Central memory CD4-positive, alpha-beta T cell (primary cell): ENCODE measurements at places on chromosomes 6 and 20.
A peak's percentile ranks its signal among the peaks of the same experiment; 100 is the strongest.

GRCh38 chr6:115363379-115363778 lies 697.3 kb downstream of the FRK start:
- no peak for DNase-seq

DNA sequence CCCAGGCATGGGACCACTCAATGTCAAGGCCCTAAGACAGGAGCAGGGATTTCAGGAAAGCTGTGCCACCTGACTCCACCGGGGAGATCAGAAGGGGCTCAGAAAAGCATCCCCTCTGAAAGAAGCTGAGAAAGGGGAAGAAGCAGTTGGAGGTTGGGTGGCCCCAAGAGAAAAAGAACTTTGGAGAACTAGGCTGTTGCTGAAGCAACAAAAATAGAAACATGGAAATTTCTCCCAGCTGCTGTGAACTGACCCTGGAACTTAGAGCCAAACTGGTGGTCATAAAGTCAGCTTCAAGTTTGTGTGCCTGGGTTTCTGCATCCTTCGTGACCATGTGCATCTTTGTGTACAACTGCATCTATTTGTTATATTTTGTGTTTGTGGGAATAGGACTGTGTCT lies 534.5 kb downstream of the MAFB start:
- DNase-seq: no peak

DNA sequence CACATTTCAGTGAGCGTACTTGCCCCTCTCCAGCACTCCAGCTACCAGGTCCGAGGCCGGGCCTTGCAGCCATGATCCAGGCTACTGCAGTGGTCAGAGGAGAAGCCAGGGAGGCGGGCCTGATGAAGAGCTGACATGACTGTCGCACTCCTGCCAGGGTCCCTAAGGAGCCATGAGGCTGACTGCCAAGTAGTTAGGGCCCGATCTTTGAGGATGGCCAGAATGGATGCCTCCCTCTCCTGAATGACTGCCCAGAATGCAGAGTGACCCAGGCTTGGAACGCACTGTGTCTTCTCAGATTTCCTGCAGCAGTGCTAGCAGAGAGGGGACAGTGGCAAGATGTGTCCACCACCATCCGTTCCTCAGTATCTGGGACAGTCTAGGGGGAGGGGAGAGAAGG lies 24.7 kb upstream of the LRFN2 start:
- no peak for DNase-seq

DNA sequence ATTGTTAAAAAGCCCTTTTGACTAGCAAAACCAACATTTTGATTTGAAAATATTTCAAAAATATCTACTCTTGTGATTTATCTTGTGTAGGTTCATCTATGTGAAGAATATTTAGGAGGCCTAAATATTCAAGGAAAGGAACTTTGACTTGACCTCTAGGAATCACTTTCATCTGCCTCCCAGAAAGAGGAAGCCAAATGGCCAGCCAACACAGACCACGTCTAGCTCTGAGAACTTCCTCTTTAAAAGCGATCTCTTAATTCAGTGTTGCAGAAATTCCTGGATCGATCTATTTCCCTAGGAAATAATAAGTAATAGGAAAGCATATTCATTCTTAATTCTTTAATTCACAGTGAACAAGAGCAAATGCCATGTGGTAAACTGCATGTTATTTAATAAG lies 9.6 kb upstream of the MOXD1 start:
- no peak for DNase-seq

DNA sequence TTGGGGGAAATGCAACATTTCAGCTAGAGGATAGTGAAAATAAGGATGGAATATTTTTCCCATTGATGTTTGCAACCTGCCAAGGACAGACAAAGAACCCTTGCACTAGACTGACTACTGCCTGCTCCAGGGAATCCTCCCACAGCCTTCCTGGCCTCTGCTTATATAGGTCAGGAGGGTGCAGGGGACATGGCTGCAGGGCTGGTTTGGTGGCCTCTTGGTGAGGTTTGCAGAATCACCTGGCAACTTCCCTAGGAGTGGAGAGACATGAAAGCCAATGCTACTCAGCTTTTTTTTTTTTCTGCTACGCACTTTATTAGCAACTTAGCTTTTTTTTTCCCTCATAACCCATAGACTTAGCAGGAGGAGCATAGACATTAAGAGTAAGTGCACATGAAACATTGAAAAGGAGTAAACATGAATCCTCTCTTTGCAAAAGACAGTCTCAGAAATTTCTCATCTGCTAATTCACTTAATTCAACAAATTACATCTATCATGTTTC lies 39.8 kb upstream of the CDYL start:
- DNase-seq: no peak

GRCh38 chr6:85172161-85172560 lies 277.7 kb upstream of the NT5E start:
- DNase-seq: no peak

- no peak for DNase-seq
Measured at GRCh38 chr6:2753110-2753489, 2.4 kb upstream of the MYLK4 start.

DNA sequence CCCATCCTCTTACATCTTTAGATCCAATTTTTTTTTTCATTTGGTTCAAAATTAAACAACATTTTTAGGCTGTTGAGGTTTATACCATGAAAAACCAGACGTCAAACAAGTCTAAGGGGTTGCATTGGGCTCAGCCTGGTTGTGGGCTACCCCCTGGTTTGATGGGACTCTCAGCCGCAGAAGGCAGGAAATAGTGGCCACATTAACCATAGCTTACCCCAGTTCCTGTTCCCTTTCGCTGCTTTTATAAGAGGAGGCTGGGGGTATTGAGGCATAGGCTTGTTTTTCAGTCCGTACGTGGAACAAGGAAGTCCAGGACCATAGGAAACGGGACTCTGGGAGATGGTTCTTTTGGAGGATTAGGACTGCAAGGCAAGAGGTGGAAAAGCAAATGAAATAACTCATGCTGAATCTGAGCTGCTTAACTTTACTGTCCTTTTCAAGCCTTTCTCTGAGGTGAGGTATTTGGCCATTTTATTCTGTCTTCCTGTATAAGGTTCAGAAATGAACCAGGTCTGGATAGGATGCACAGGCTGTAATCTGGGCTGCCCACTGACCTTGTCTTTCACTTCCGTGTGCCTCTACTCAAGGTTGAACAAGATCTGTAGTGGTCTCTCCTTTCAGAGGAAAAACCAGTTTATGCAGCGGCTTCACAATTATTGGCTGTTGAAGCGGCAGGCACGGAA lies 7.7 kb downstream of the BRPF3 start:
- peak; percentile 80 for DNase-seq

- DNase-seq: no peak
Measured at GRCh38 chr6:142823256-142823902, 121.6 kb downstream of the HIVEP2 start.
